Fibroblast of the conjunctiva (primary cell): ENCODE measurements at places on chromosomes 6 and 20.

GRCh38 chr20:4441871-4442270, 279.8 kb upstream of the PRND start:
- DNase-seq: no peak

DNA sequence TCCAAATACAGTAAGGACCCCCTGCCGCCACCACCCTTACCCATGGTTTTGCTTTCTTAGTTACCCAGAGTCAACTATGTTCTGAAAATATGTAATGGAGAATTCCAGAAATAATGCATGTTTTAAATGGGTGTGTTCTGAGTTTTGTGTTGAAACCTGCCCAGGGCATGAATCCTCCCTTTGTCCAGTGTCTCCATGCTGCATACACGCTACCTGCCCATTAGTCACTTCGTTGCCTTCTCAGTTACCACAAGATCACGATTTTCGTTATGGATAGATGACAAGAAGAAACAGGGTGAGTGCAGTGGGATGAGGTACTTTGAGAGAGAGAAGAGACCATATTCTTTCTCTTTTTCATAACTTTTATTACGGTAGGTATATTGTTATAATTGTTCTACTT, 10.6 kb downstream of the FARS2 start:
- no peak for DNase-seq

- peak; percentile 84 for DNase-seq
Measured at GRCh38 chr6:15351631-15352030, 105.8 kb downstream of the JARID2 start.

DNA sequence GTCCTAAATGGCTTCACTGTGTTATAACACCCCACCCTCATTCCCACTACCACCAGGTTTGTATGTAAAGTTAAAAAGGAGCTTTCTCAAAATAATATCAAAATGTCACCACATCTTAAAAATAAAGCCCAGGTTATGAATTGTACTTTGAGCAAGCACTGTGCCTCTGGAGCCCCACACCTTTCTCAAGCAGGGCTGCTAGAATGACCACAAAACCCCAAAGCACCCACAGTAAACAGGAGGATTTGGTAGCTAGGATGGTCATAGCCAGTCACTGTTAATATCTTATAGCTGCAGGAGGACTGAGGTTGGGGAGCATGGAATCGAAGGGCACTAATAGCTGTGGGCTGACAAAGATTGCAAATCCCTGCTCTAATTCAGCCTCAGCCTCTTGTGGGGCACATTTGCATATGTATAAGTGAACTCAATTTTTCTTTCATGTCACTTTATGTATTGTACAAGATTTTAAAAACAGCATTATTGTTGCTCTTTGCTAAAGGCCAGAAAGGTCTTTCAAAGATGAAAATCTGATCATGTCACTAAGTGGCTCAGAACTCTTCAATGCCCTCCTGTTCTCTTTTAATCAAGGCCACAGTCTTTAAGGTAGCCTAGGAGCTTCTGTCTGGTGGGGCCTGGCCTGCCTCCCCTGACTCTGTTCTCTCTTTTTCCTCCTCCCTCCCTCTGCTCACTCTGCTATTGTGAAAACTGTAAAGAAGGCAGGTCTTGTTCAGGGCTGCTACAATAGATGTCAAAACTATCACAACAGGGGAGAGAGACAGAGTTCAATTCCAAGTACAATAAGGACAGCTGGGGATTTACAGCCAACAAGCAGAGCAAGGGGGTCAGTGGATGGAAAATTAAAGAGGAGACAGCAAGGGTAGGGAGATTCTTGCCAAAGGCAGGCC, 101.6 kb downstream of the TMEM200A start:
- DNase-seq: no peak

DNA sequence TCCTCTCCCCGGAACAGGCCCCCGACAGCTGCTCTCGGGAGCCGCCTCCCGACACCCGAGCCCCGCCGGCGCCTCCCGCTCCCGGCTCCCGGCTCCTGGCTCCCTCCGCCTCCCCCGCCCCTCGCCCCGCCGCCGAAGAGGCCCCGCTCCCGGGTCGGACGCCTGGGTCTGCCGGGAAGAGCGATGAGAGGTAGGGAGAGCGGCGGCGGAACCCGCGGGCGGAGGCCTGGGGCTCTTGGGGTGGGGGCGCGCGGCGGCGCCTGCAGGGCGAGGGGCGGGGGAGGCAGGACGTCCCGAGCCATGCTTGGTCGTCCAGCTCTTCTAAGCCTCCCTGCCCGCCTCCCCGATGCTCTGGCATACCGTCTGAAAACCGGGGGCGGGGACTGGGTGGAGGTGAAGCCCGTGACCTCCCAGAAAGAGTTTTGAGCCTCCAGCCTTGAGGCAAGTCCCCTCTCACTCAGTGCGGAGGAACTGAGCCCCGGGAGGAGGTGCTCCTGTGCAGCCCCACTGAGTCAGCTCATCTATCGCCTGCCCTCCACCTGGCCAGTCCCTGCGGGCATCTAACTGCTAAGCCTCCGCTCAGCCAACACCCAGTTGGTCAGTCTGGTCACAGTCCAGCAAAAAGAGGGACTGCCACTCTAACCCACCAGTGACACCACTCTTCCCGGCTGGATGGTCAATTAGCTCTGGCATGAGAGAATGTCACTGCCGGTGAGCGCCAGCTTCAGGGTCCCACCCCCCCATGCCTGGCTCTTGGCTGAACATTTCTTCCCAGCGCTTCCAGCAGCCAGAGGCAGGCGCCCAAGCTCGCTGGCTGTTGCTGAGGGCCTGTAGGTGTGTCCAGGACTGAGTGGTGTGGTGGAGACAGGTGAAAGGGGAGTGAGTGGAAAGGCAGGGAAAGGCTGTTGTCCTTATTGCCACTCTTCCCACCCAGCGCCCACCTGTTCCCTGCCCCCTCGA, 482 bp downstream of the DDR1 start:
- no peak for DNase-seq

- DNase-seq: no peak
Measured at GRCh38 chr20:23143098-23143497, 57.0 kb upstream of the CD93 start.

- DNase-seq: no peak
Measured at GRCh38 chr6:158570681-158570962, 10.7 kb downstream of the TMEM181 start.

GRCh38 chr20:2817891-2818595, 1.9 kb downstream of the TMEM239 start:
- no peak for DNase-seq

GRCh38 chr6:39224523-39225182, 4.6 kb downstream of the KCNK5 start:
- no peak for DNase-seq

DNA sequence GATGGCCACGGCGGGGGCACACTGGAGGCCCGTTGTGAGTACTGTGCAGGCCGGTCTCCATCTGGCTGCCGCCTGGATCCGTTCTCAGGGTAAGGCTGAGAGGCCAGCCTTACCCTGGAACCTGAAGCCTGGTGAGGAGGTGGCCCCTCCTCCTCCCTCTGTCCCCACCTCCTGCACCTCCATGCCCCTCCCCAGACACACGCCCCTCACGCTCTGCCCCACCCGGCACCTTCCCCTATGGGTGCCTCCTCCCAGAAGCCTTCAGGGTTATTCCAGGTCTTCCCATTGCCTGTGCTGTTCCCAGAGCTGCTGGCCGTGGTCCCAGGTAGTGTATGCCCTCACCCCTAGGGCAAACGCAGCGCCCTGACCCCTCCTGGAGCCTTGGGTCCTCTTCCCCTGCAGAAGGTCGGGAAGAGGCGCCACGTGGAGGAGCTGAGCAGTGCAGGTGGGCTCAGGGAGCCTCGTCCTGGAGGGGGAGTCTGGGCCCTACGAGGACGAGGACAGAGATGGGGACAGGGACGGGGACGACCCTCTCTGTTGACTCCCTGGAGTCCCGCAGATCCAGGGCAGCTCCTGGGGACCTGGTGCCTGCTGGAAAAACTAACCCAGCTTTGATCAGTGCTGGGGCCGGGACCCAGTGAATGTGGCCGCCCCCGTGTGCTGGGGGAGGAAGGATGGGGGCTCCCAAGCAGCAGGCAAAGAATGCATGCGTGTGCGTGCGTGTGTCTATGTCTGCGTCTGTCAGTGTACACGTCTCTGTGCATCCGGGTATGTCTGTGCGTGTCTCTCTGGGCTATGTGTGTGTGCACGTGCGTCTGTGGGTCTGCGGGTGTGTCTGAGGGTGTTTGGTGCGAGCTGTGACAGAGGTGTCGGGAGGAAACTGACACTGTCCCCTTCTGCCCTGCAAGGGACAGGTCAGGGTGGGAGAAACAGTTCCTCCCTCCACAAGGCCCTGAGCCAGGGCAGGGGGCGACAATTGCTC, 8.2 kb upstream of the HRH3 start:
- no peak for DNase-seq

GRCh38 chr6:109055771-109056235, 38.8 kb downstream of the SESN1 start:
- no peak for DNase-seq

- DNase-seq: peak; percentile 53
Measured at GRCh38 chr20:36808317-36809257, 35.0 kb upstream of the DSN1 start.

DNA sequence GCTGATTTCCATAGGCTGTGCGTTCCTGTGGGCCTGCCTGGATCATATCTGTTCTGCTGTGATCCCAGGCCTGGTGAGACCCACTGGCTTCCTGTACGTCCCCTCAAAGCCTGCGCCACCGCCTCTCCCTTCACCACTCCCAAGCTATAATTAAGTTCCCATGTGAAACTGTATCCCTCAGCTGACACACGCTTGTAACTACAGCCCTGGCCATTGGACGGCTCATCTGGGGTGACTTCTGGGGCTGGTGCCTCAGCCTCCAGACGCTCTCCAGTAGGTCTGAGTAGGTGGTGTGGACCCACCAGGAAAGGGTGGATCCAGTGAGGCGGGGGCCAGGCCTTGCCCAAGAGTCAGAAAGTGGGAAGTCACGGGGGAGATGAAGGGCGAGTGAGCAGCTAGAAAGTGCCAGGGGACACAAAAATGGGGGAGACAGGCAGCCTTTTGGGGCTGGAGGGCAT, 21.0 kb downstream of the PPARD start:
- DNase-seq: peak; percentile 76

GRCh38 chr20:59087829-59088433, 45.3 kb upstream of the PRELID3B start:
- peak; percentile 36 for DNase-seq

DNA sequence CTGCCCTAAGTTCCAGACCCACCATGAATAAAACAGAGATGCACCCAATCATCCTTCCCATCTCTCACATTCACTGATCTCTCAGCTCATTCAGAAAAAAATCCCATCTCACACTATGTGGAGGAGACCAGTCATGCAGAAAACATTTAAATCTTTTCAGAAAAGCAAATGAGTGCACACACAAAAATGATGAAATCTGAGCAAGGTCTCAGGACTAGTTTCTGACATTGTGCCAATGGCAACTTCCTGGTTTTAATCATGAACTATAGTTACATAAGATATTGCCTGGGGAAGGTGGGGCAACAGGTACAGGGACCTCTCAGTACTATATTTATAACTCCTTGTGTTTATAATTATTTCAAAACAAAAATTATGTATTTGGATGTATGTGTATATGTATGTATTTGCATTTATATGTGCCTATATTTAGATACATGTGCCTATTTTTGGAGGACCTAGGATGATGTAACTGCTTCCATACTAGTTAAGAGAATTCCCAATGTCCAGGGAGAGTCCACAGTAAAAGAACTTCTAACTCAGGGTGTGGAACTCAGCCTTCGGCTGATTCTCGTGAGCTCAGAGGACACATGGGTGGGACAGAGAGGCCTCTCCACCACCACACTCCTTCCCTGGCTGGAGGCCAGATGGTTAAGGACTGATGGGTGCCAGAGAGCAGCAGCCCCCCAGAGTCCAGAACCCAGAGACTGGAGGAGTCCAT, 71.7 kb upstream of the MAP3K4 start:
- DNase-seq: peak; percentile 75

- no peak for DNase-seq
Measured at GRCh38 chr6:6007366-6008088, 802 bp upstream of the NRN1 start.

DNA sequence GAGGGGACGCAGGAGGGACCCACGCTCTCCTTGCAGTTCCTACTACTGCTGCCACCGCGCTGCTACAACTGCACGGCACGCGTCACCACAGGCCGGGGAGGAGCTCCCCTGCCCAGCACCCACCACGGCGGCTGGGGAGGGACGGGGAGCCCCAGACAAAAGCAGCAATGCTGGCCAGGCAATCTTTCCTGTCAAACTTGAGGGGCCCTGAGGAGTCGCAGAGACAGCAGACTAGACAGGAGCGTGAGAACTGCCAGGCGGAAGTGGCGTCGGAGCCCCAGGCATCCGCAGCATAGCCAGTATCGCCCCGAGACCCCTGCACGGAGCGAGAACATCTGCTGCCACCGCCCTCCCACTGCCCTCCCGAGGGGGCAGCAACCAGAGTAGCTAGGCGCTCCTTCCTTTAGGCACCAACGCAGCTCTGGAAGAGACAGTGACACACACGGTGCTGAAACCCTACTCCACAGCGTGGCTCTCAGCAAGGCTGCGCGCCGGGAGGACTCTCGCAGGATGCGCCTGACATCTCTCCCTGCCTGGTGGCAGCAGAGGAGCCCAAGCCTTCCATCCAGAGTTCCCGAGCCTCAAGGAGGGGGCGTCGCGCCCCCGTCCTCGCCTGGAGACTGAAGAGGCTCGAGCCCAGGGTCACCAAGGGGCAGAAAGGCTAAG, 2.2 kb downstream of the TAF4 start:
- no peak for DNase-seq

GRCh38 chr6:139967497-139967896, 593.0 kb upstream of the CITED2 start:
- DNase-seq: no peak

DNA sequence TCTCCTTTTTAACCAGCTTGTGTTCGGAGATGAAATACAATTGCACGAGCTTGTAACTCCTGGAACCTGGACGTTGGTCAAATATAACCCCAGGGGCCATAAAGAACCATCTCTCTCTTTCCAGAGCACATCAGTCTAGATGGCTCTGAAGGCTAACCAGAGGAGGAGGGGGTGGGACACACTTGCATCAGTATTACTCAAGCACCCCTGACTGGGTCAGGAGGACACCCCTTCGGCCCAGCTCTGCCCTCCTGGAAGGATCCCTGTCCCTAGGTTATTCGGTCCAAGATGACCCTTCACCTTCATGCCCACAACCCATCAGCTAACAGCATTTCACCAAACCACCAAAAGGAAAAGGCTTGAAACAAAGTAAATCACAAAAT, 67.1 kb downstream of the FYN start:
- DNase-seq: no peak

- DNase-seq: no peak
Measured at GRCh38 chr6:63821442-63821841, 185.8 kb downstream of the PHF3 start.

GRCh38 chr6:134000443-134000842, 47.4 kb downstream of the TBPL1 start:
- DNase-seq: no peak

GRCh38 chr20:40774252-40774651, 85.2 kb upstream of the MAFB start:
- no peak for DNase-seq

- DNase-seq: peak; percentile 6
Measured at GRCh38 chr6:136822046-136822375, 381 bp upstream of the PEX7 start.

DNA sequence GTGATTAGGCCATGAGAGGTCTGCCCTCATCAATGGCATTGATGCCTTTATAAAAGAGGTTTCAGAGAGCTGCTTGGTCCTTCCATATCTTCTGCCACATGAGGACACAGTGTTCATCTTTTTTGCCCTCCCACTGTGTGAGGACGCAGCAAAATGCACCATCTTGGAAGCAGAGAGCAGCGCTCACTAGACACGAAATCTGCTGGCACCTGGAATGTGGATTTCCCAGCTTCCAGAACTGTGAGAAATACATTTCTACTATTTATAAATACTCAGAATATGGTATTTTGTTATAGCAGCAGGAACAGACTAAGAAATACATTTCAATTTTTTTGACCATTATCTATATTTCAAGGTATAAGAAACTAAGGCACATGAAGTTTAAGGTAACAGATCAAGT, 24.9 kb downstream of the SLC35F1 start:
- DNase-seq: no peak
